ENCODE measurements at places on chromosomes 12 and 14. TPM values are rescaled to one million over a fixed set of nuclear protein-coding genes. Genes with fewer than 3 reads are reported as not detected.

TTC7B gene
- total RNA-seq, result 5.2 TPM

ADAM20 gene
- total RNA-seq, result 0.29 TPM

NKX2-8 gene
- not detected for total RNA-seq

GTF2A1 gene
- total RNA-seq, result 49.4 TPM

All from CD8-positive, alpha-beta memory T cell (primary cell).